ENCODE measurements at places on chromosomes 1 and 21. TPM values are rescaled to one million over a fixed set of nuclear protein-coding genes. Genes with fewer than 3 reads are reported as not detected.
A peak's percentile ranks its signal among the peaks of the same experiment; 100 is the strongest.

- DNase-seq: peak; percentile 83
Measured at GRCh38 chr21:42609811-42610210, 43.6 kb upstream of the PDE9A start.

- no peak for DNase-seq
Measured at GRCh38 chr1:59707178-59707791, 107.5 kb upstream of the HOOK1 start.

GRCh38 chr1:229759037-229759435 lies 133.0 kb downstream of the URB2 start:
- no peak for DNase-seq

GRCh38 chr1:50038237-50038809 lies 14.6 kb upstream of the AGBL4 start:
- DNase-seq: no peak

- DNase-seq: no peak
Measured at GRCh38 chr1:174999936-175000696, at the start of gene CACYBP. CACYBP (plus strand) TSS chr1:174999947; CDS start chr1:175000181, 234 bp downstream.

DNA sequence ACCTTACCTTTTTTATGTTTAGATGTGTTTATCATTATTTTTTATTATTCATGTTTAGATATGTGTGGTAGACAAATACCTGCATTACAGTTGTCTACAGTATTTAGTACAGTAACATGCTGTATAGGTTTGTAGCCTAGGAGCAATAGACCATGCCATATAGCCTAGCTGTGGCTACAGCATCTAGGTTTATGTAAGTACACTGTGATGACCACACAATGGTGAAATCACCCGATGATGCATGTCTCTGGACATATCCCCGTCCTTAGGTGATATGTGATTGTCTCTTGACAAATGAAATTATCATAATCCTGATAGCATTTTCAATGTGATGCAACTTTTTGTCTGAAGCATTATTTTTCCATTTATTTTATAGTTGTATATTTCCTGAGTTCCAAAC lies 121.2 kb downstream of the DISP1 start:
- DNase-seq: no peak

DNA sequence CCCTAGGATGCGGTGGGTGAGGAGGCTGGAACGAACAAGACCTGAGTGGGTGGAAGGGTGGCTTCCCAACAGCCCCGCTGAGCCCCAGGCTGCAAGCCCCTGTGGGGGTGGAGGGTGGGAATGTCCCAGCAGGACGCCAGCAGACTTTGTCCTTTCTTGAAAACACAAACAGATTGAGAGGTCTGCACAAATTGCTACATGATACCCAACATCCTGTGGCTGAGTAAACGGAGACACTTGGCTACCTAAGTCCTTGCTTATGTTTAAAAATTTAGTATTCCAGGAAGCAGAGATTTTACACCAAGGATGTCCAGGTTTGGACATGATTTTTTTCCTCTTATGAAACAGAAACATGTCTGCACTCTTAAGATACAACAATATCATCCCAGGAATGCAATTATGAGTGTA lies 11.8 kb upstream of the F3 start:
- DNase-seq: no peak

S100A8 gene
- polyA plus RNA-seq: not detected

CD1B gene
- polyA plus RNA-seq: not detected

THRAP3 gene
- polyA plus RNA-seq: 135 TPM

SLC1A7 gene
- not detected for polyA plus RNA-seq

Measured in GM12878 (cell line).